Sciatic nerve (tissue), 2 donors: ENCODE measurements at places on chromosomes 3 and 15. TPM values are rescaled to one million over a fixed set of nuclear protein-coding genes. Genes with fewer than 3 reads are reported as not detected.

DNA sequence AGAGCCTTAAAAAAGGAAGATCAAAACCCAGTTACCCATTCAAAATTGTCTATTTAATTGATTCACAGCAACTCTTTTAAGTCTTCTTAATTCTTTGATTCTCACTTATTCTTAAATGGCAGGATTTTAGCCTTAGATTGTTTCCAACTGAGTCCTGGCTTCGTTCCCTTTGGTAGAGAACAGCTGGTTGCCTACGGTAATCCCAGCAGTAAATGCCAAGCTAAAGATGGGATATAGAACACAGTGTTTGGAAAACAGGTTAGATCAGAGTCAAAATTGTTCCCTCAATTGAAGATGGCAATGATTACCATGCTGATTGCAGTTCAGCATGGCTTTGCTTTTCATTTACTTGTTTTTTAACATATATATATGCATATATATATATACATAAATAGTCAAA is 300.9 kb downstream of the PYDC2 start:
- DNase-seq = no peak

DNA sequence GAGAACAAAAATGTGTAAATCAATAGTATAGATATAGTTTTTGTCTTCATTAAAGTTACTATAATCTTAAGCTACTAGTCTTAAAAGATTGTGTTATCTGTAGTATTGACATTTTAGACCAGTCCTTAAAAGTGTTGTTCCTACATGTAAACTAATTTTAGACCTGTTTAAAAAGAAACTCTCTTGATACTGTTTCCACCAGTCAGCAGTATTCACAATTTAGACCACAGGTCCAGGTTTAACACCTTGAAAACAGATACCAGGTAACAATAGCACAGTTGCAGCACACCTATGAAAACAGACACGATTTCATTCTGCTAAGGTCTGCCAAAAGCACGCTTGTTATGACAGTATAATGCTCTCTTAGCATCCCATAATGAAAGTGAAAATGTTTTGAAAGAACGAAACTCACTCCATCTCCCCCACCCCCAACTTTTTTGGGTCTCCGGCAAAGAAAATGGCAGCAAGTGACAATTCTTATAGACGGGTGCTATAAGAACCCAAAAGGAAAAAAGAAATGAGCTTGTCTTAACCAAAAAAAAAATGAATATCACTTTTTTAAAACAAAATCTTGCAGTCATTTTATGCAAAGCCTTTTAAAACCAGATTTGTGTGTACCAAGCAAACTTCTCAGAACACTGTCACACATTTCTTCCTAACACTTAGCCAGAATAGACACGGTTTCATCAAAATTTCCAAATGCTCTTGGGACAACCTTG is 1.6 kb downstream of the EIF4E3 start:
- DNase-seq = no peak

DNA sequence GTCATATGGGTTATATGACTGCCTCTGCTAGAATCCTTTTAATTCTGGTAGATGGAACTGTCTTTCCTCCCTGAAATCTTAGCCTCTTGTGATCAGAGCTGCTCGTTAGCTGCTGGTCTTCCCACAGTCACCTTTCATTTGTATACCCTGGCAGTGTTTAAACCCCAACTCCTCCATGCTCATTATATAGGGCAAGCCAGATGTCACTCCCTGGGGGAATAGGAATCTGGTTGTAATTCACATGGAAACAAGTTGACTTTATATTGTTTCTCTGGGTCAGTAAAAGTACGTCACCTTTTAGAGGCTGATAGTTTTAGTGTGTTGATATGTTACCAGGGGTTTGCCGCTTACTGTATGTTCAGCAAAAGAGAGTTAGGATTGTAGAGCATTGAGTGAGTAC is 103.5 kb downstream of the ITPR1 start:
- DNase-seq = no peak

- DNase-seq = no peak
Observed at GRCh38 chr3:11477407-11477911, 166.3 kb downstream of the VGLL4 start.

GRCh38 chr3:32643354-32643753 is 41.6 kb upstream of the CNOT10 start:
- DNase-seq = no peak

ADAMTSL3 gene
- total RNA-seq = 39.1 TPM
